ENCODE measurements at places on chromosomes 12 and 14.

- no peak for DNase-seq
These were observed 98.5 kb upstream of the SLC24A4 start for GRCh38 chr14:92224358-92224954.

DNA sequence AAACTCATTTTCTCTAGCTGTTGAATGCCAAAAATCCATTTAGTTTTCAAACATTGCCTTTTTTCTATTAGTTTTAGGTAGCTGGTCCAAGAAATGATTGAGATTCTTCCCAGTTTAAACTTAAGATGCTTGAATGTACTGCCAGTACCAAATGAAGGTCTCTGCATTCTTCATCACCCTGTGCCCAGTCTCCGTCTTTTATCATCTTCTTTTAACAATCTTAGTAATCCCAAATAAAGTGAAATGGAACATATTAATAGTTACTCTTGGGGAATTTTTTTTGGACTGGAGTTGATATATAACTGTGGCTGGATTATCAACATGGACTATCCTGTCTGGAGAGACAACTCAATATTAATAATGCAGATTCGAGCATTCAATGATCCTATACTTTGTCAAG, 54.1 kb upstream of the PCED1B start:
- no peak for DNase-seq

DNA sequence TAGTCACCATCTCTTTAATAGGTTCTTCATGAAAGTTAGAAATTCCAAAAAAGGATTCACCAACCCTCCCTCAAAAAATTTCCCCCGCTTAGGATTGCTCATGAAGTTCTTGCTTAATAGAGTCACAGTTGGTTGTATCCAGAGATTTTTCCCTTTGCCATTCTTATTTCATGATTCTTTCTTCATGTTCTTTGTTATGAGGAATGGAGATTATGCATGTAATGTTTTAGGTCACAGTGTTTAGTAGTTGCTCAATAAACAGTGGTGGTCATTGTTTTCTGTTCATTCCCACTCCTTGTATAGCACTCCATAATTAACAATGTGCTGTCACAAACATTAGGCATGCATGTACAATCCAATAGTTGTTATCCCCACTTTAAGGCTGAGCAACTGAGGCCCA, 51.2 kb upstream of the RTRAF start:
- no peak for DNase-seq

GRCh38 chr12:74620921-74621320, 83.3 kb downstream of the ATXN7L3B start:
- DNase-seq, result no peak

GRCh38 chr12:49040364-49040855, 20.2 kb downstream of the KMT2D start:
- DNase-seq, result no peak

Data from activated naive CD4-positive, alpha-beta T cell (primary cell).